ENCODE measurements at places on chromosomes 12 and 14.

DNA sequence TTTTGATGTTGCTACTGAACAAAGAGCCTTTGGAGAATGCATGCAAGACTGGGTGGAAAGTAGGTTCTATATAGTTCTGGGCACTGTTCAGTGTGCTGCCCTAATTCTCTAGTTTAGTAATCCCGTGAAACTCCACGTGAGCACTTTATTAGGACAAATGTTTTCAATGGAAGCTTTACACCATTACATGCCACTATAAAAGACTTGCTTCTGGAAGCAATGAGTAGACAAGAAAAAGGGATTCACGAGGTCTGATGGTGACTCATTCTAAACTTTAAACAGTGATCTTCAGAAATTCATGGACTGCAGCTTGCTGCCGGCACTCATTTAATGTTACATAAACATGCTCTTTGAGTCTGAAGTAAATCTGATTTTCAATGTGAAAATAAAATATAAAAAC, 22.3 kb downstream of the ATG14 start:
- DNase-seq = no peak

GRCh38 chr14:104158827-104159798, 20.7 kb downstream of the KIF26A start:
- DNase-seq = no peak

GRCh38 chr14:61663312-61663979, 31.9 kb upstream of the HIF1A start:
- no peak for DNase-seq

- no peak for DNase-seq
Observed at GRCh38 chr12:108955225-108955835, 65.5 kb downstream of the SVOP start.

GRCh38 chr12:31440586-31440985, 114.6 kb upstream of the SINHCAF start:
- no peak for DNase-seq
